ENCODE measurements at places on chromosomes 3 and 15.

GRCh38 chr3:111595232-111595631, at the start of gene ZBED2:
Gene ZBED2 (minus strand): TSS chr3:111595346. CDS start chr3:111594201, 1,145 bp downstream.
- no peak for DNase-seq

- no peak for DNase-seq
Measured at GRCh38 chr3:183427196-183427875, 1.1 kb downstream of the MCF2L2 start.

DNA sequence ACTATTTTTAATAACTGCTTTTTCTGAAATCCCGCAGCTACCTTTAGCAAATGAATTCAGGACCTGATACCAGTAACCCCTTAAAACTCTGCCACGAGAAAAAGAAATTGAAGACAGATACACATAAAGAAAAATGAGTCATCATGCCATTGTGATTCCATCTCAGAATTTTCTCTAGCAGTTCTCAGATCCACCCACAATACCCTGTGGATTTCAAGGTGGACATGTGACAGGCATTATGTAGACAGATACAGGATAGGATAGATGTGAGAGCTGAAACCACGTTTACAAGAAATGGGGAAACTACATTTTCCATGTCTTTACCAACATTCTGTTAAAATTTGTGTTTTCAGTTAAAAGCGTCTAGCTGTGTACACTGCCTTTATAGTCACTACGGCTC, 291.9 kb upstream of the NR2F2 start:
- no peak for DNase-seq

- DNase-seq = no peak
Measured at GRCh38 chr3:25768851-25769250, 14.4 kb downstream of the NGLY1 start.

- DNase-seq = no peak
Measured at GRCh38 chr15:50907601-50908208, 778 bp upstream of the AP4E1 start.

- no peak for DNase-seq
Measured at GRCh38 chr3:187205683-187206082, 8.4 kb downstream of the RTP1 start.

GRCh38 chr15:71106802-71107500, 8.3 kb upstream of the THSD4 start:
- no peak for DNase-seq

GRCh38 chr3:38480930-38481329, 15.2 kb upstream of the EXOG start:
- DNase-seq = no peak

GRCh38 chr15:73540161-73540560, 93.0 kb downstream of the NPTN start:
- DNase-seq = no peak

DNA sequence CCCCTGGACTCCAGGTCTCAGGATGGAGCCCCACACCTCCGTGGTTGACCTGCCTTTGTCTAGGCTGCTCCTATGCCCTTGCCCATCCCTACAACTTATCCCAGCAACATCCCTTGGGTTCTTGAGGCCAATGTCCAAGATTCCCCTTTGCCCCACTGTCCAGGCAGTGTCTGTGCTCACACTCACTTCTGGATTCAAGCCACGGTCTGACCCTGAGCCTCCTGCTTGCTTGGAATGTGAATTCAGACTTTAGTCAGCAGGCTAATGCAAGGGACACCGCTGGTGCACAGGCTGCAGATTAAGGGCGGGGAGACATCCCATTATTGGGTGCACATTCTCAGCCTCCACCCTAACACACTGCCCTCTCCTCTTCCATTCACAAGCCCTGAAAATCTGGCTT, 154.1 kb downstream of the WNT5A start:
- DNase-seq = no peak

DNA sequence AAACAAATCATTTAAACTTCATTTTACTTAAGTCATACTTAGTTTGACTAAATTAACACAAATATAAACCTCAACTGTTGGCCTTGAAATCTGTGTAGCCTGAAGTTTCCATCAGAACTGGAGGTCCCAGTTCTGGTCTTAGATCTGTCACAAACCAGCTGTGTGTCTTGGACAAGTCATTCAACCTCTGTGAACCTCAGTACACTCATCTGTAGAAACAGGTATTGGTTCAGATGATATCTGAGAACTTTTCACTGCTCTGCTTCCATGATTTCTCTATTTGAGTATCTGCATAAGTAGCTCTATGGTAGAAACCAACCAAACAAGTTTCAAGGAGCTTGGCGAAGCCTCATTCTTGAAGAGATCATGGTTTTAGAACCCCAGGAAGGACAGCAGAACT, 60.4 kb upstream of the SLC2A2 start:
- peak; percentile 60 for DNase-seq

GRCh38 chr3:23276913-23277658, 74.0 kb downstream of the UBE2E2 start:
- DNase-seq = no peak

DNA sequence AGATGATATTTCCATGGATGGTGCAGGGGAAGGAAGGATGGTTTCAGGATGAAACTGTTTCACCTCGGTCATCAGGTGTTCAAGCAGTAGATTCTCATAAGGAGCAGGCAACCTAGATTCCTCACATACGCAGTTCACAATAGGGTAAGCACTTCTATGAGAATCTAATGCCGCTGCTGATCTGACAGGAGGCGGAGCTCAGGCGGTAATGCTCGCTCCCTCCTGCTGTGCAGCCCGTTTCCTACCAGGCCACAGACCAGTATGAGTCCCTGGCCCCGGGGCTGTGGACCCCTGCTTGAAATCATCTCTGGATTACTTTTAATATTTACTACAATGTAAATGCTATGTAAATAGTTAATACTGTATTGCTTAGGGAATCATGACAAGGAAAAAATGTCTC, 241.8 kb downstream of the ROBO2 start:
- no peak for DNase-seq

DNA sequence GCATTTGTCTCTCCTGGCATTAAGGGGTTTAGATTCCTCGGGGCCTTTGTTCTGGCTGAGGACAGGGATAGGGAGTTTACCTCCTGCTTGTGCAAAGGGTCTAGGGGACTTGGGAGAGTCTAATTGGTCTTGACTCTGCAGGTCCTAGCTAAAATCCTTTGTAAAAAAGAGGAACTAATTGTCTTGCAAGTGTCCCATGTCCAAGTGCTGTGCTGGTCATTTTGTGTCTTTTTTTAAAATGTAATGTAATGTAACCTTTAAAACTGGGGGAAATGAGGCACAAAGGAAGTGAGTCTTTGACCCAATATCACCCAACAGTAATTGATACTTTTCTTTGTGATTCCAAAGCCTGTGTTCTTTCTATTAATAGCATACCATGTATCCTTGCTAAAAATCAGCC, 14.9 kb upstream of the C3orf80 start:
- no peak for DNase-seq

- DNase-seq = no peak
Measured at GRCh38 chr3:8491271-8492144, 10.1 kb upstream of the LMCD1 start.

GRCh38 chr3:71708476-71709105, 16.6 kb downstream of the EIF4E3 start:
- DNase-seq = no peak
